ENCODE measurements at places on chromosomes 6 and 20.

- no peak for DNase-seq
Observed at GRCh38 chr6:167528239-167528638, 203.4 kb downstream of the TTLL2 start.

- DNase-seq = no peak
Observed at GRCh38 chr6:117932001-117932400, 24.9 kb downstream of the SLC35F1 start.

- DNase-seq = no peak
Observed at GRCh38 chr6:105900125-105900937, 185.8 kb upstream of the PRDM1 start.

- no peak for DNase-seq
Observed at GRCh38 chr20:63606686-63607085, 20.2 kb downstream of the GMEB2 start.

GRCh38 chr6:128367437-128367836 is 153.0 kb downstream of the PTPRK start:
- no peak for DNase-seq

Data from NCI-H187 treated with DMSO at 0.1 percent for 48 hours (cell line).